Activated CD8-positive, alpha-beta memory T cell treated with anti-CD3 and anti-CD28 coated beads for 4 hours (primary cell): ENCODE measurements at places on chromosomes 1 and 21.

DNA sequence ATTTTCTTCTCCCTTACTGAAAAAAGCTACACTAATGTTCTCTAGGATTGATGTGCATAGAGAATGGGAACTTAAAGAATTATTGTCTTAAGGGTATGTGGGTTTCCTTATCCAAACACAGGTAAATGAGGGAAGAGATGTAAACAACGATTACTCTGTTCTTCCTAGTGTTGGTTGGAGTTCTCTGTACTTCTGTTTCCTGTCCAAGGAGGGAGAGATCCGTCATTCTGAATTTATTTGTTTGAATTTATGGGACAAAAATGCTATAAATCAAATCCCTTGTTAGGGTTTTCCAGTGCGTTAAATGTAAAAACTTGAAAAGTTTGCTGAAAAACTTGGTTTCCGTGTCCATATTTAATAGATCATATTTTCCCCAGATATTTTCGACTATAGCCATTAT is 29.6 kb downstream of the LAMC1 start:
- no peak for DNase-seq

GRCh38 chr1:158644449-158644848 is 39.4 kb downstream of the OR10Z1 start:
- DNase-seq: no peak

DNA sequence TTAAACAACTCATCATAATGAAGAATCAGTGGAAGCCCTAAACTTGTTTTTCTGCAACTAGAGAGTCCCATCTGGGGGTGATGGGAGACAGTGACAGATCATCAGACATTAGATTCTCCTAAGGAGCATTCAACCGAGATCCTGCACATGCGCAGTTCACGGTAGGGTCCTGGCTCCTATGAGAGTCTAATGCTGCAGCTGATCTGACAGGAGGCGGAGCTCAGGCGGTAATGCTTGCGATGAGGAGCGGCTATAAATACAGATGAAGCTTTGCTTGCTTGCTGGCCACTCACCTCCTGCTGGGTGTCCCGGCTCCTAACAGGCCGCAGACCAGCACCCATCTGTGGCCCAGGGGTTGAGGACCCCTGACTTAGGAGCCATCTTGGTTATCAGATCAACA is 247.2 kb downstream of the FMN2 start:
- no peak for DNase-seq

DNA sequence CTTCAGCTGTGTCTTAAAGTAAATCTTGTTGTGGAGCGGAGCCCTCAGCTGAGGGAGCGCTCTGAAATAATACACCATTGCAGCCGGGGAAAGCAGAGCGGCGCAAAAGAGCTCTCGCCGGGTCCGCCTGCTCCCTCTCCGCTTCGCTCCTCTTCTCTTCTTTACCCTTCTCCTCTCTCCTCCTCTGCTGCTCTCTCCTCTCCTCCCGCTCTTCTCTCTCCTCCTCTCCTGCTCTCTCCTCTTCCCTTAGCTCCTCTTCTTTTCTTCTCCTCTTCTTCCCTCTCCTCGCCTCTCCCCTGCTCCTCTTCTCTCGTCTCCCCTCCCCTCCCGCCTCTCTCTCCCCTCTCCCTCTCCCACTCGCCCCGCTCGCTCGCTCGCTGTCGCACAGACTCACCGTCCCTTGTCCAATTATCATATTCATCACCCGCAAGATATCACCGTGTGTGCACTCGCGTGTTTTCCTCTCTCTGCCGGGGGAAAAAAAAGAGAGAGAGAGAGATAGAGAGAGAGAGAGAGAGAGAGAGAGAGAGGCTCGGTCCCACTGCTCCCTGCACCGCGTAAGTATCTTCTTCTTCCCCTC is at the start of gene PROX1:
Gene PROX1, plus strand, starts transcription at position 47 of the 580 bp plus-strand sequence. CDS start 8,563 bp downstream, outside the sequence.
- no peak for DNase-seq
